ENCODE measurements at places on chromosomes 7 and 10.

DNA sequence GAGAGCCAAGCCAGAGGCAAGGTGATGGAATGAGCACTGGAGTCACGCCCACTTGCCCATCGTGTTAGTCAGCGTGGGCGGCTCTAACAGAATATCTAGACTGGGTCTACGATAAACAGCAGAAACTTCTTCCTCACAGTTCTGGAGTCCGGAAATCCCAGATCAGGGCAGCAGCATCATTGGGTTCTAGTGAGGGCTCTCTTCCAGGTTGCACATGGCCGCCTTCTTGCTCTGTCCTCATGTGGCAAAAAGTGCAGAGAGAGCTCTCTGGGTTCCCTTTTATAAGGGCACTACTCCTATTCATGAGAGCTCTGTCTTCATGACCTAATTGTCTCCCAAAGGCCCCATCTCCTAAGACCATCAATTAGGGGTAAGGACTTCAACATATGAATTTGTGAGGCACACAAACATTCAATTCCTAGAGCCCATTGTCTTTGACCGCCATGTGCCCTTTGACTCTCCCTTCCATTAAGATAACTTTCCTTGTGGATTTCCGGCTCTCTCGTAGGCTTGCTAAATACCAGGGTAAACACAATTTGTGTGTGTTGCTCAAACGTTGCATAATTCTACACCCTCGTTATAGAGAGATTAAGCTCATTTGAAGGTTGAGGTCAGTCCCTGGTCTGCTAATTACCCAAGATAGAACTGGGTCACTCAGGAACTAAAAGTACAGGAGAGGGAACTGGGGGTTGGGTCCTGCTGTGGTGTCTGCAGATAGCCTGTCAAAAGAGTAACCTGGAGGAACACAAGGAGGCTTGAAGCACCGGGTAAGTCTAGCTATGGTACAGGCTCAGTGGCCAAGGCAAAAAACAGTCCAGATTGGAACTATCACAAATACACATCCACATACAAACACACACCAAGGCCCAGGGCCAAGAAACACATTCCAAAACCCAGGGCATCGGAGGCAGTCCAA lies 28.7 kb upstream of the USP6NL start:
- DNase-seq: no peak

DNA sequence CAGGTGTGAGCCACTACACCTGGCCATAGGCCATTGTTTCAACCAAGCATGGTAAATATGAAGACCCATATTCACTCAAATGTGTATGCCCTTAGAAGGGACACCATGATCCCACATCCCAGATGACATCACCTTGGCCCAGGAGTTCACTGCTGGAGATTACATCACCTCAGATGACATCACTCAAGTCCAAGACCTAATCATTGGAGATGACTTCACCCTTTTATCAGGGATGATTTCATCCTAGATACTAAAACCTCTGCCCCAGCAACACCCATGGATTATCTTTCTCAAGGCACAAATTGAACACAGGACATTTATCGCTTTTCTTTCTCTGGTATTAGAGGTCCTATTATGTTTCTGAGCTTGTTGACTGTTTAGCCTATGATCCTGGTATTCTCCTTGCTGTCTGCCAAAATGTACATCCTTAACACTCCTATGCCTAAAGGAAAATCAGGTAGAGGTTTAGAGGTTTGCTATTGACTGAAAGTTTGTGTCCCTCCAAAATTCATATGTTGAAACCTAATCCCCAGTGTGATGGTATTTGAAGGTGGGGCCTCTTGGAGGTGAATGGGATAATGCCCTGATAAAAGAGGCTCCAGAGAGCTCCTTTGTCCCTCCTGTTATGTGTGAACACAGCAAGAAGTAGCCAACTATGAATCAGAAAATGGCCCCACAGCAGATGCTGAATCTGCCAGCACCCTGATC lies 9.8 kb upstream of the CYP2C18 start:
- DNase-seq: peak; percentile 33

DNA sequence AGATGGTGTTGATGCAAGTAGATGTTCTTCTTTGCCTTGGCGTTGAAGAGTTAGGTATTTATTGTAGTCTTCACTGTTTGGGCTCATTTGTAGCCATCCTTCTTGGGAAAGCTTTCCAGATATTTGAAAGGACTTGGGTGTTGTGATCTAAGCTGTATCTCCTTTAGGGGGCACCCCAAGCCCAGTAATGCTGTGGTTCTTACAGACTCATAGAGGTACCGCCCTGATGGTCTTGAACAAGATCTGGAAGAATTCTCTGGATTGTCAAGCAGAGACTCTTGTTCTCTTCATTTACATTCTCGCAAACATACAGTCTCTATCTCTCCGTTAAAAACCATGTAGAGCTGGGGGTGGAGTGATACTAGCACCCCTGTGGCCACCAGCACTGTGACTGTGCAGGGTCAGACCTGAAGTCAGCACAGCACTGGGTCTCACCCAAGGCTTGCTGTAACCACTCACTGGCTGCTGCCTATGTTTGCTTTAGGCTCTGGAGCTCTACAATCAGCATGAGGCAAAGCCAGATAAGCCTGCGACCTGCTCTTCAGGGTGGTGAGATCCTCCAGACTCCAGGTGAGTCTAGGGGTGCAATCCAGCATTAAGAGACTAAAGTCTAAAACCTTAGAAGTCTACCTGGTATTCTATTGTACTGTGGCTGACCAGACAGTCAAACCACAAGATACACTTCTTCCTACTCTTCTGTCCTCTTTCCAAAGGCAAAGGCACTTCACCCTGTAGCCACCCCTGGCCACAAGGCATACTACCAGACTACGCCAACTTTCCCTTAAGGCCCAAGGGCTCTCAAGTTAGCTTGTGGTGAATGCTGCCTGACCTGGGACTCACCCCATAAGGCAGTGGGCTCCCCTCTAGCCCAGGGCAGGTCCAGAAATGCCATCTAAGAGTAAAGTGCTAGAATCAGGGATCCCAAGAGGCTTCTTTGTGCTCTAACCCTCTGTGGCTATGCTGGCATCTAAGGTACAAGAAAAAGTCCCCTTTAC lies 209.7 kb upstream of the TMEM196 start:
- DNase-seq: peak; percentile 51

GRCh38 chr10:398954-399353 lies 263.7 kb downstream of the ZMYND11 start:
- DNase-seq: no peak

DNA sequence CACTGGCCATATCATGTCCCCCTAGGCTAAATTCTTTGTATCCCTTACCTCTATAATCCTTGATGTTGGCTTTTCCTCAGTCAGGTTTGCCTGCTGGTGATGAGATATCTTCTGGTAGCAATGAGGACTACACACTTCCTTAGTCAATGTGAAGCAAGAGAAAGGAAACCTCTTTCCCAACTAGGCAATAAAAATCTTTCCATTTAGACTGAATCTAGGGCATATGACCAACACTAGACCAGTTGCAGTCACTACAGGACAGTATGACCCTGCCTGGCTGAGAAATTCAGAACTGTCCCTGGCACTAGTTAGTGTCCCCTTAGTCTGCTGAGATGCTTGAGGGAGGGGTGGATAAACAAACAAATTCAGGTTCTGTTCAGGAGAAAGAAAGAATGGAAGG lies 142.6 kb downstream of the RNLS start:
- DNase-seq: no peak

- DNase-seq: no peak
Observed at GRCh38 chr7:69656890-69657289, 58.6 kb downstream of the AUTS2 start.

- no peak for DNase-seq
Observed at GRCh38 chr7:49692516-49692915, 80.9 kb upstream of the VWC2 start.

GRCh38 chr7:25261545-25262140 lies 33.4 kb upstream of the NPVF start:
- no peak for DNase-seq

- peak; percentile 28 for DNase-seq
Observed at GRCh38 chr7:33841705-33842129, 63.6 kb upstream of the BMPER start.

GRCh38 chr7:106375499-106375898 lies 90.7 kb upstream of the NAMPT start:
- no peak for DNase-seq

GRCh38 chr7:23539494-23539907 lies 7.7 kb upstream of the TRA2A start:
- no peak for DNase-seq

- DNase-seq: no peak
Observed at GRCh38 chr10:113590581-113590980, 37.7 kb downstream of the HABP2 start.

- no peak for DNase-seq
Observed at GRCh38 chr7:18356191-18356645, 139.3 kb upstream of the HDAC9 start.

- peak; percentile 14 for DNase-seq
Observed at GRCh38 chr7:66859794-66860645, 61.0 kb upstream of the TMEM248 start.

GRCh38 chr10:96588060-96588554 lies 1.3 kb upstream of the TM9SF3 start:
- no peak for DNase-seq

DNA sequence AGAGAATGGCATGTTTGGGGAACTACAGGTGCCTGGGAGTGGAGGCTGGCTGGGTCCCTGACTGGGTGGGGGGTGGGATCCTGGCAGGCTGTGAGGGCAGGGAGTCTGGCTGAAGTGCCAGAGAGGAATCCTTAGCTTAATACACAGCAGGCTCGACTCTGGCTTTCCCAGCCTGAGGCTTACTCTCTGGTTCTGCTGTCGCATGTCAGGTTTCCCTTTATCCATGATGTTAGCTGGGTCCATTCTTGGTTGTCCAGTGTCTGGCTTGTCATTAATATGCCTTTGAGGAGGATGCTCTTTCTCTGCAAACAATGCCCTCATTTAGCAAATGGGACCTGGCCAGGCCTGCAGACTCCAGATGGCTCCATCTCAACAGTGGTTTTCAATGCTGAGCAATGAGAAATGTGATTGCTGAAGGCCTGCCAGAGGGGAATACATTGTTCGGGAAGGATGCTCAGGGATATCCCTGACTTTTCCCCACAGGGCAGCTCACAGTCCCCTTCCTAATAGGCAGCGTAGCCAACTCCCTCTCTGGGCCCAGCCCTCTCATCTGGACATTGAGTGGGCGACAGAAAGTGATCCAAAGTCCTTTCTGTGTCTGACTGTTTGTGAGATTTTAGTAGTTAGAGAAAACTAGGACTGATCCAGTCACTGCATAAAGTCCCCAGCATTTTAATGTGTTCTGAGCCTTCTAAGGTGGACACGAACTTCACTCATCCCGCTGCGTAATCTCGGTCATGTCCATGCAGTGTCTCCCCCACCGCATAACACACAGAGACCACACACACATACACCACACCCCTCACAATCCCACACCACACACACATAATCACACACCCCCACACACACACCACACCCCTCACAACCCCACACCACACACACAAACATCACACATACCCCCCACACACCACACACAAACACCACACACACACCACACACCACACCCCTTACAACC lies 124.9 kb downstream of the ANLN start:
- DNase-seq: no peak

- DNase-seq: no peak
Observed at GRCh38 chr10:111523016-111523415, 446.2 kb downstream of the ADRA2A start.

DNA sequence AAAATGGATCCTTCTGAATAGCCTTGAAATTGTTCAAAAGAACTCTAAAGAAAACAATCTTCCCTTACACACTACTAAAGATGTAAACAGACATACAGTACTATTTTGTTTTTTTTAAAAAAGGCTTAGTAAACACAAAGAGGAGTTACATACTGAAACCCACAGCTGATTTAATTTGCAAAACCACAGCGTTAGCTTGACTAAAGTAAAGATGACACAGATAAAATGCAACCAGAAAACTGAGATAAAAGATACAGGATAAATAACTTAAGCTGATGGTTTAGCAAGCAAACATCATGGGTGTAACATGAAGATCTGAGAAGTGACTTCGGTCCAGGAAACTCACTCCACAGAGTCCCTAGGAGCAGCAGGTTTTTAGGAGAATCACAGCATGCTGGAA lies 21.8 kb downstream of the PRKCQ start:
- DNase-seq: no peak

DNA sequence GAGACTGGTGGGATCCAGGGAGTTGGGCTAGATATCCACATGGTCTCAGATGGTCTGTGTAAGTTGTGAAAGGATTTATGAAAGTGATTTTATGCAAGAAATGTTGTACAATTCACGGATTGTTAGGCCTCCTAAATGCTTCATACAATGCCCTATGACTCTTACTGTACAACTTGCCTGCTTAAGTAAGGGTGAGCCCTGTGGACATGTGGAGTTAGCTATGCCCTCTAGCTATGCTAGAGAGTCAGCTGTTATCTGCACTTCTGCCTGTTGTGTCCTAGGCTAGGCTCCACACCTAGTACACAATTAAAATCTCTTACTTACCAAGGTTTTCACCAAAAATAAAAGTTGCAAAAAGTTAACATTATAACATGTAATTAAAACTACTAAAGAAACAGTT lies 1.7 kb upstream of the CFAP43 start:
- DNase-seq: no peak

GRCh38 chr10:111265341-111265740 lies 188.5 kb downstream of the ADRA2A start:
- no peak for DNase-seq

- no peak for DNase-seq
Observed at GRCh38 chr7:128366300-128366699, 4.8 kb upstream of the PRRT4 start.

GRCh38 chr7:107981466-107981865 lies 21.5 kb downstream of the LAMB1 start:
- DNase-seq: no peak

- DNase-seq: no peak
Observed at GRCh38 chr10:86113983-86114382, 252.6 kb downstream of the GRID1 start.

- no peak for DNase-seq
Observed at GRCh38 chr10:71063401-71063800, 149.0 kb upstream of the UNC5B start.

GRCh38 chr7:5514440-5515035 lies 90.9 kb upstream of the TNRC18 start:
- peak; percentile 88 for DNase-seq

GRCh38 chr7:32036557-32036956 lies 33.6 kb downstream of the PDE1C start:
- DNase-seq: peak; percentile 53

DNA sequence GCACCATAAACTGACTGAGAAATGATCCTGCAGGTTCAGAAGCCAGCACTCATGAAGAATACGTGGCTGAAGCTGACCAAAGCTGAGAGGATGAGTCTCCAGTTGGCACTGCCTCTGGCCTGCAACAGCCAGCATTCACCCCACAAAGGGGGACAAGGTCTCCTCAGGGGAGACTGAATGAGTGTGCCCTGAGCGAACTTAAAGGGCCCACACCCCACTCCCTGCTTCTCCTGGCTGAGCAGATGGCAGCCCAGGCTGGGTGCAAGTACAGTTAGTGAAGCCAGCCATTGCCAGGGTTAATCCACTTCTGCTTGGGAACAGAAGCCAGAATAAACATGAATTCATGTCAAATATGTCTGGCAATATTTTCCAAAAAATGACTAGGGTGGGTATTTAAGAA lies 98.1 kb downstream of the PPP1R17 start:
- no peak for DNase-seq

DNA sequence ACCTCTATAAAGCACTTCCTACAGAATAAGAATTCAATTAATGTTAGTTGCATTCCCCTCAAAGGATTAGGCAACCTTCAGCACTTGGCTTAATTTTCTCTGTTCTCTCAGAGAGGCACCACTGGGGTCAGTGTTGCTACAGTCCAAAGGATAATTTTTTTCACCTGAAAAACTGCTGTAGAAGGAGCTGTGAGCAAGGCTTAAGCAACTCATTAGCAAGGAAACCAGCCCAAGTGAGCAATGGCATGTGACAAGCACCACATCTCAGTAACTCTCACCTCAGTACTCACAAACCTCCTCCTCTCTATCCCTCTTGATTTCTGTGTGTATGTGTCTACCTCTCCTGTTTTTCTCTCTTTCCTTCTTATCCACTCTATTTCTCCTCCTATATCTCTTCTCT lies 55.9 kb downstream of the DGKI start:
- DNase-seq: no peak
